ENCODE measurements at places on chromosomes 7 and 10.

GRCh38 chr10:73859784-73860491 lies 14.4 kb downstream of the CAMK2G start:
- DNase-seq, result no peak

DNA sequence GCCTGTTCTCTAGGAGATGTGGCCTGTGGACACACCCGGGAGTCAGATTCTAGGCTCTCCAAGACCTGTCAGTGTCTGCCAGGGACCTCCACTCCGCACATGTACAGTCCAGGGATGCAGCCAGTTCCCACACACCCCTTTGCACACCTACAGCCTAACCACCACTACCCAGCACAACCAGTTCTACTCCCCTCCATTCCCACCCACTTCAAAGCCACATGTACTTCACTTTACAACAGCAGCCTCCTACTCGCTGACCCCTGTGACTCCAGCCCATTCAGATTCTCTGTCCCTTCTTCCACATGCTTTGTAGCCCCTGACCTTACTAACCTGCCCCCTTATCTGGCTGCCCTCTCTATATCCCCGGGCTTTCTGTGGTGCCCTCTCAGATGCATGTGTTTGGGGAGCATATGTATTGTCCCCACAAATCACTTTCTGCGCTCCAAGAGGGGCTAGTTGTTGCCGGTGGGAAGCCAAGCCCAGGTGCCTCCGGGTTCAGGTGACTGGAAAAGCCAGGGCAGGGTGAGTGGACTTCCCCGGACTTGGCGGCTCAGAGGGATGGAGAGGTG lies 7.2 kb downstream of the LBX1 start:
- no peak for DNase-seq

DNA sequence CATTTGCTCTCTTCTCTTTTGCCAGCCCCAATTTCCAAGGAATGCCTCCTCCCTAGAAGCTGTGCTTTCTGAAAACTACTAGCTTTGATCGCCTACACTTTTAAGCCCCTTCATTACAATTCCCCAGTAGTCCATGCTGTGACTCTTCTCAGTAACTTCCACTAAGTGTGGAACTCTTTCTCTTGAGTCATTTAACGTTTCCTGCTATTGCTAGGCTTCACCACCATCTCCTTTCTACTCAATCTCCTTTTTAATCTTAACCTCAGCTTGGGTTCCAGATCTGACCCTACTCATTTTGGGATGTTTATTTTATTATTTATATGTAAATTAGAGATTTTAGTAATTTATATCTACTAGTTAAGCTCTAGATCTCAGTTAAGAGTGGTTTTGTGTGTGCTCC lies 14.4 kb upstream of the SEMA3D start:
- no peak for DNase-seq

- DNase-seq, result peak; percentile 54
These were observed 217.8 kb upstream of the MKLN1 start for GRCh38 chr7:131109759-131110296.

DNA sequence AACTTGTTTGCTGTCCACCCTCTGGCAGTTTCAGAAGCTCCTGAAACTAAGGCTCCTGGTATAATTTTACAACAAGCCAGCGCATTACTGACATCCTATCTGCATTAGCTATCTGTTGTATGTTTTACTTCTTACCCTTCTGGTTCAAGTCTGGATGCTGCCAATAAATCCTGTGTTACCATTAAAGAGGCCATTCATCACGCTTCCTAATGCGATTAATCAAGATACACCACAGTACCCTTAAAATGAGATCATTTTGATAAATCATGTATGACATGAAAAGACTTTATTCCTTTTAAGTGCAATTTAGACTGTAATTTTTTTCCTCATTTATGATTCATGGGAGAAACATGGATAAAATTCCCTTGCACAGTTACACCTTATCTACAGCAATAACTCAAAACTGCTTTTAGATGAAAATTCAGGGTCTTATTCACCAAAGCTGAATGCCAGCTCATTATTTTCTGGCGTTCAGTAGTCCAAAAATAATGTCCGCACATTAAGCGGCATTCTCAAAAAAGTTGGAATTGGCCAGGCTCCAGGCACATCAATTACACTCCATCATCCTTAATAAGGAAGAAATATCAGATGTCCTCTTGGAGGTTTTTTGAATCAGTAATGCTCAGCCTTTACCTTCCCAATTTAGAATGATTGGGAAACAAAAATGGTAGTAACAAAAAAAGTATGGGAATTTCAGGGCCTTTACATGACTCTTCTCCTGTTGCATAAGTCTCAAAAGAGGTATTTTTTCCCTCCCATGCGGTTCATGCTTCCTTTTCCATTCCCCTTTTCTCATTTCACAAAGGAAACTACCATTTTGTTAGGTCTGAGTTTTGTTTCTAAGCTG lies 878.5 kb downstream of the LRMDA start:
- DNase-seq, result no peak

DNA sequence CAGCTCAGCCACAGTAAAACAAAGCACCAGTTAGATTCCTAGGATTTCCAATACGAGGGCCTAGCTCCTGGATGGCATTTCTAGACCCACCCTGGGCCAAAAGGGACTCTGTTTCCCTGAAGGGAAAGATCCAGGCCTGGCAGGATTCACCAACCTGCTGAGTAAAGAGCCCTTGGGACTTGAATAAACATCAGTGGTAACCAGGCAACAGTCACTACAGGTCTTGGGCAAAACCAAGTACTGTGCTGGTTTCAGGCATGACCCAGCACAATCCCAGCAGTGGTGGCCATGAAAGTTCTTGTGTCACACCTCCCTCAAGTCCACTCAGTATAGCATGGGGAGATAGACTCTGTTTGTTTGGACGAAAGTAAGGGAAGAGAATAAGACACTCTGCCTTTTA lies 31.0 kb upstream of the STARD3NL start:
- DNase-seq, result no peak

GRCh38 chr7:44244282-44244681 lies 43.5 kb downstream of the YKT6 start:
- DNase-seq, result peak; percentile 50

GRCh38 chr10:78856421-78856820 lies 212.3 kb upstream of the ZMIZ1 start:
- no peak for DNase-seq

- no peak for DNase-seq
These were observed 5.8 kb upstream of the KCNH2 start for GRCh38 chr7:150983893-150984368.

DNA sequence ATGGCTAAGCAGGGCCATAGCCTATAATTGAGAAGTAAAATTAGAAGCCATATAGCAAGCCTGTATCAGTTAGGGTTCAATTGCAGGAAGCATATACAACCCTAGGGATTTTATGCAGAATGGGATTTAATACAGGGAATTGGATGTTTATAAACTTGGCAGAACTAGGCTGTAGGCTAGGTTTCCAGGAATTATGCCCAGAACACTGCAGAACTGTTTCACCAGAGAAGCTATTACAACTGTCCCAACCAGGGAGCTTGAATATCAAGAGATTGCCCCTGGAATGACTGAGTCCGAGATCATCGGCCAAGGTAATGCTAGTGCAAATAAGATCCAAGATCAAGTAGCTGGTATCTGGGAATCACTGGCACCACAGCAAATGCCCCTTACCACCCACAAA lies 64.0 kb downstream of the PRR15 start:
- DNase-seq, result no peak

GRCh38 chr10:71252220-71252619 lies 39.9 kb downstream of the UNC5B start:
- no peak for DNase-seq

- DNase-seq, result no peak
These were observed 21.5 kb downstream of the ASB13 start for GRCh38 chr10:5644930-5645329.

DNA sequence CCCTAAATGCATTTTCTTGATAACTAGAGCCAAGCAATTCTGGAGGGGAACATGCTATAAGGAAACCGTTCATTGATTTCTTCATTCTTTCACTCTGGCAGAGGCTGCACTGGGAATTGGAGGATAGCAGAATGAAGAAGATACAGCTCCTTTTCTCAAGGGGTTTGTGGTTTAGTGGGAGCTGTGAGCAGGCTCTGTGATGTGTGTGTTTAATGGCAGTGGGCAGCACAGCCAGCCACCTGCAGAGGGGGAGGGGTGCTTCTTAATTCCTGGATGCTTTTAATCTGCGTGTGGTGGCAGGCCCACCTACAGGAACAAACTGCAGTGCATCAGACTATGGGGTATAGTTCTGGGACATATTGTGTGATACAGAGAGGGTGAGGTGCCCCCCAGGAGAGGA lies 31.9 kb downstream of the RPS24 start:
- no peak for DNase-seq

- no peak for DNase-seq
These were observed 290.6 kb upstream of the SMIM30 start for GRCh38 chr7:113408999-113409398.

GRCh38 chr7:68200051-68200670 lies 1203.5 kb downstream of the TYW1 start:
- DNase-seq, result no peak

GRCh38 chr10:89344156-89344555 lies 16.4 kb downstream of the IFIT3 start:
- DNase-seq, result no peak

DNA sequence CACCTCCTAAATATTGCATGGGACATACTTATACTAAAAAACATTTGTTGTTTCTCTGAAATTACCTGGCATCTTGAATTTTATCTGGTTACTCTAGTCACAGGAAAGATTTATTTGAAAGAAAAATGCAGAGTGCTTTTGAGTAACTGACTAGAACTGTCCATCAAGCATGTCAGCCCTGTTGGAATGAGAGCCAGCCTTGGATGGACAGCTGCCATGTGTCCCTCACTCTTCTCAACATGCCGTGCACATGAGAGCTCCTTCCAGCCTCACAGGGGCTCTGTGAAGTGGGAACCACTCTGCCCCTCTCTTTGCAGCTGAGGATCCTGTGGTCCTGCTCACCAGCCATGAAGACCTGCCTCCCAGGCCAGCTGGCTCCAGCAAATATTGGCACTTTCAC lies 118.3 kb upstream of the SHH start:
- DNase-seq, result no peak

DNA sequence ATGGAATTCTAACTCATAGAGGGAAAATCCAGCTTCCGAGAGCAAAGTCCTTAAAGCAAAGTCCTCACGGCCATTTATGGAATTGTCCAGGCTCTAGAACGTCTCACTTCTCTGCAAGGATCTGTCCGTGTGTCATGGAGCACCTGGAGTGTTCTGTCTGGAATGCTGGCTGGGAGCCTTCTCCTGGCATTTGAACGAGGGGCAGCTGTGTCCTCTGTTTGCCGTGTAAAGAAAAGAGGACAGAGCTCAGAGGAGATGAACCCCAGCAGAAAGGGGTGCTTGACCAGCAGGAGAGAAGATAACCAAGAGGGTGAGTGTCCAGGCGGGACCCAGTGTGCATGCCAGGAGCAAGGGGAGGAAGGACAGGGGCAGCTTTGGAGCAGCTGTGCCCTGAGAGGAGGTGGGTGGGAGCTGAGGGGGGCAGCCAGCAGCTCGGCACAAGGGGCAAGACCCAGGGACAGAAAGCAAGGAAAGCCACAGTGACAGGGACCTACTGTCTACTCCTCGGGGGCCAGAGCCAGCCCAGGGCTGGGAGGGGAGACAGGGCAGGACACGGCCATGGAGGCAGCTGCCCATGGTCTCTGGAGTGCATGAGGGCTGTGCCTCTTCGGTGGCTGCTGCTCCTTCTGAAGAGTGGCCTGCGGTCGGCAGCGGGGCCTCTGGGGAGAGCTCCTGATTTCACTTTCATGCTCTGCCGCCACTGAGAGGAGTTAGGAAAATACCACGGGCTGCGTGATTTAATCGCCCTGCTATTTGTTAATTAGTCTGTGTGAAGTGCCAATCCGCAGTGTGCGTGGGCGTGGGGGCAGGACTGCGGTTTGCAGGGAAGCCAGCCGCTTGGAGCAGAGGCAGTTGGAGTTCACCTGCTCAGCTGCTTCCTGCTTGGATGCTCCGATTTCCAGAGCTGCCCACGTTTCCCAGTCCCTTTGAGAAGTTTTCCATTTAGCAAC lies 149.3 kb upstream of the SHH start:
- peak; percentile 35 for DNase-seq

DNA sequence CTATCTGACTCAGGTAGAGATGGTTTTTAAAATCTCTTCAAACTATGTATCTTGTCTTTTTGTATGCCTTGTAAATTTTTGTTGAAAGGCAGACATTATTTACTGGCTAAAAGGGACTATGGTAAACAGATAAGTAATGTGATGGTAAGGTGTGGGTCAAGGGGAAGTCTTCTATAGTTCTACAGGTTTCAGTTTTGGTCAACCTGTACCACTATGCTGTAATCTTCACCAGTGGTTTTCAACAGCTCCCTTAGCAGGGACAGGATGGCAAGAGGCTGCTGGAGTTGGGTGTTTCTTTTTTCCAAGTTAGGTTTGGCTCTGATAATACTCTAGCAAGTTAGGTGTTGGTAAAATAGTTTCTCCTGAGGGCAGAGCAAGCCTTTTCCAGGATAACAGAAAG lies 32.7 kb upstream of the FZD8 start:
- DNase-seq, result no peak

GRCh38 chr7:25854608-25855497 lies 297.1 kb upstream of the NFE2L3 start:
- DNase-seq, result peak; percentile 92

DNA sequence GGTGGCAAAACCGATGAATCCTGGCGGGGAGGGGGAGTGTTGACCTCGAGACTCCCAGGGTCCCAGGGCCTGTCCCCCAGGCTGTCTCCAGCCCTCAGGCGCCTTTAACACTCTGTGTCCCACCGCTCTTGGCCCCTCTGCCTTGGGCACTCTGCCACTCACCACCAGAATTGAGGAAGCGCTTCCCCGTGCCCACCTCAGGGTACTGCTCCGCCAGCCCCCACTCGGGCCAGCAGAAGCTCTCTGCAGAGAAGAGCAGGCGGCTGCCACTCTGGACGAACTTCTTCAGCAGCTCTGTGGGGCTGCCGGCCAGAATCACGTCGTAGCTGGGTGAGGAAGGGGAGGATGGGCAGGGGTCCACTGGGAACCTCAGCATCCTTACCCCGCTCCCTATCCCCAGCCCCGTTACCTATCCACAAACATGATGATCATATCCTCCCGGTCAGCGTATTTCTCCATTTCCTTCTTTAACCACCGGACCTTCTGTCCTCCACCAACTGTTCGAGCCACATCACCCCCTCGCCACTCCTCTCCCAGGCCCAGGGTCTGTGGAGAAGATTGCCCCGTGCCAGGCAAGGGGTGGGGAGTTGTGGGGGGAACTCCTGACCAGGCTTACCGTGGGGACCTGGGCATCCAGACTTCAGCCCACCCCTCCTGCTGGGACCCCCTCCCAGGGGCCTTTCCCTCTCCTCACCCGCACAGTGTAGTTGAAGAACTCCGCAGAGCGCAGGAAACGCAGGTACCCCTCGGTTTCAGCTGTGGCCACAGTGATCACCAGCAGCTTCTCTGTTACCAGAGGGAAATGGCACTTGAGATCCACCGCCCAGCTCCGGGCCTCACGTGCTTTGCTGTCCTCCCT lies 1.2 kb downstream of the PLOD3 start:
- no peak for DNase-seq
